ENCODE measurements at places on chromosomes 16 and 17.
A peak's percentile ranks its signal among the peaks of the same experiment; 100 is the strongest.

GRCh38 chr17:69651921-69652320, 237.4 kb downstream of the MAP2K6 start:
- no peak for DNase-seq

GRCh38 chr16:80065541-80065940, 465.0 kb upstream of the MAF start:
- no peak for DNase-seq

GRCh38 chr16:35636480-35637230, 2177.2 kb downstream of the TP53TG3F start:
- DNase-seq, result no peak

DNA sequence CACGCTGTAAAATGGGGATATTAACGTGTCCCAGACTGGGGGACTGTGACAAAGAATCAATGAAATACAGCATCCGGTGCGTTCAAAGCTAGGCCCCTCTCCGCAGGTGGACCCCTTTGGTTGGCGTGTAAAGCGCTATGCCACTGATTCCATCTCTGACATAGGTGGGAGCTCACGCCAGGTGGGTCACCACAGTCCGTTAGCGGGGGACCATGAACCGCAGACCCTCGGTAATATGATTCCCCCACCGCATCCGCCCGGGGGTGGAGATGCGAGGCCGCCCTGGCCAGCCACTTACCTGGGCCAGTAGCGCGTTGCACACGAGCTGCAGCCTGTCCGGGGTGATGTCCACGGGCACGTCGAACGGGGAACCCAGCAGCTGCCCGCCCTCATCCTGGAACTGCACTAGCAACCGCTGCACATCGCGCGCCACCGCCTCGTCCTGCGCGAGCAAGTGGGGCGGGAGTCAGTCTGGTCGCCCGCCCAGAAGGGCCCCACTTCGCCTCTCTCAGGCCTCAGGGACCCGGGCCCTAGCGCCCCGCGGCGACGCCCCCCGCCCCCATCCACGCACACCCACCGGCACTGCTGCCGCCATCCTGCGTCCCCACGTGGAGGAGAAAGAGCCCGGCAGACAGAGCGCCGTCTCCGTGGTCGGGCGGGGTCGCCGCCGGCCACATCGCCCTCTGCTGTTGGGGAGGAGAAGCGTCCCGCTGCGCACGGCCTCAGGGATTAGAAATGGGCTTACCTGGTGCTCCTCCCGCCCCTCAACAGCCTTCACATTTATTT, at the start of gene NLE1:
Gene NLE1, minus strand, starts transcription at position 623 of the 786 bp plus-strand sequence. Its CDS starts 28 bp downstream, at position 595.
- DNase-seq, result peak; percentile 87

- no peak for DNase-seq
Measured at GRCh38 chr17:47239967-47240651, 13.5 kb upstream of the ITGB3 start.

- no peak for DNase-seq
Measured at GRCh38 chr17:38542286-38542685, 63.5 kb downstream of the SRCIN1 start.

DNA sequence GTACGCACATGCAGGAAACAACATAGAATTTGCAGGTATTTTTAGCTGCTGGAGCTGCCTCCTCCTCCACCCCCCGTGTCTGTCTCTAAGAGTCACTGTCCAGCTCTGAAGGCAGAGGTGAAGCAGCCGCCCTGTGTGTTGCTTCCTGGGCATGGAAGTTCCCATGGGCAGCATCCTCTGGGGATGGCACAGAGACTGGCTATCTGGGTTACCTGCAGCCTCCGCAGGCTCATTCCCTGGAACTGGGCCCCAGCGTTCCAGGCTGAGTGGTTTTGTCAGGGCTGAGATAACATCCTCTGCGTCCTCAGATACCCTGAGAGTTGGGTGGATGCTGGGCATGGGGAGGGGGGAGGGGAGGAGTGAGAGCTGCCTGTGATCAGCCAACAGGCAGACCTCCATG, 41.5 kb upstream of the MRTFB start:
- DNase-seq, result no peak

GRCh38 chr16:5509794-5510193, 412.2 kb upstream of the EEF2KMT start:
- DNase-seq, result no peak
